Cardiac ventricle fibroblast (primary cell): ENCODE measurements at places on chromosomes 4 and X. TPM values are rescaled to one million over a fixed set of nuclear protein-coding genes. Genes with fewer than 3 reads are reported as not detected.

Gene LIN54
- 4.2 and 7.0 TPM in 2 replicates for total RNA-seq

Gene STBD1
- total RNA-seq, result 2.4 and 7.1 TPM in 2 replicates

Gene CD40LG
- not detected in 2 replicates for total RNA-seq

Gene PCDH18
- total RNA-seq, result 224 and 247 TPM in 2 replicates

Gene LDB2
- 10.0 and 17.2 TPM in 2 replicates for total RNA-seq

Gene IQSEC2
- 4.4 and 14.4 TPM in 2 replicates for total RNA-seq

Gene SPP1
- not detected in 2 replicates for total RNA-seq

Gene MAGEA4
- not detected in 2 replicates for total RNA-seq

Gene ARX
- total RNA-seq, result not detected in 2 replicates

Gene EPHA5
- total RNA-seq, result 0.06 TPM in 1 of 2 replicates, not detected in the other

Gene APEX2
- total RNA-seq, result 6.7 and 10.3 TPM in 2 replicates

Gene DKK2
- not detected in 2 replicates for total RNA-seq

Gene EPGN
- total RNA-seq, result not detected in 2 replicates

Gene COX18
- 18.4 and 22.8 TPM in 2 replicates for total RNA-seq

Gene CDX4
- total RNA-seq, result not detected in 2 replicates

Gene PDCL2
- not detected in 2 replicates for total RNA-seq

Gene PSMD10
- 33.2 and 39.8 TPM in 2 replicates for total RNA-seq

Gene USP17L15
- not detected in 2 replicates for total RNA-seq

Gene SOD3
- total RNA-seq, result 183 and 187 TPM in 2 replicates

Gene CT45A8
- total RNA-seq, result not detected in 2 replicates

Gene INTU
- 1.0 and 2.5 TPM in 2 replicates for total RNA-seq

Gene NAT8L
- total RNA-seq, result 0.39 and 1.6 TPM in 2 replicates

Gene GAGE12J
- total RNA-seq, result not detected in 2 replicates

Gene RTL3
- total RNA-seq, result not detected in 2 replicates

Gene CT45A2
- total RNA-seq, result not detected in 2 replicates
